ENCODE measurements at places on chromosomes 1 and 21. TPM values are rescaled to one million over a fixed set of nuclear protein-coding genes. Genes with fewer than 3 reads are reported as not detected.

Gene MFSD2A
- 185 TPM for total RNA-seq

Gene UMODL1
- 1.7 TPM for total RNA-seq

Gene NPPA
- total RNA-seq: not detected

GRCh38 chr1:221687836-221688487 is 53.9 kb downstream of the DUSP10 start:
- no peak for DNase-seq

DNA sequence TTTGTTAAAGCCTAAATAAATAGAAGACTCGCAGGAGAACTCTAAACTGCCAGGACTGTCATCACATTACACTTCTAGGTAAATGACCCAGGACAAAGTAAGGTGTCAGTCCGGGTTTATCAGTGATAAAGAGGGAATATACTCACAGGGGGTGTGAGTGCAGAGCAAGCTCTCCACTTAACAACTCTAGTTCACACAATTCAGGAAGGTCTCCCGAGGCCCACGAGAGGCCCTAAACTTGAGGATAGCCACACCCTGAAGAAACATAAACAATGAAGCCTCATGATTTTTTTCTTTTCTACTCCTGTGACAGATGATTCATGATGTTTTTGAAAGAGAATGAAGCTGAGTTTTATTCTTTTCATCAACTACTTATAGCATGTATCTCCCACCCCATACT is 65.6 kb upstream of the EXO1 start:
- no peak for DNase-seq

Measured in testis (tissue), 5 donors.